ENCODE measurements at places on chromosomes 4 and X. TPM values are rescaled to one million over a fixed set of nuclear protein-coding genes. Genes with fewer than 3 reads are reported as not detected.
A peak's percentile ranks its signal among the peaks of the same experiment; 100 is the strongest.

Gene SMR3B
- not detected for total RNA-seq

- DNase-seq: no peak
These were observed 10.9 kb upstream of the SEL1L3 start for GRCh38 chr4:25873632-25874129.

- peak; percentile 10 for DNase-seq
These were observed 18.4 kb downstream of the PLS3 start for GRCh38 chrX:115579327-115579726.

Gene DCAF12L1
- total RNA-seq: not detected

All from activated CD4-positive, alpha-beta T cell treated with anti-CD3 and anti-CD28 coated beads for 36 hours (primary cell).